ENCODE measurements at places on chromosomes 7 and 10. TPM values are rescaled to one million over a fixed set of nuclear protein-coding genes. Genes with fewer than 3 reads are reported as not detected.

Gene LMOD2
- total RNA-seq, result not detected

Gene RPEL1
- not detected for total RNA-seq

Gene GPR37
- 5.9 TPM for total RNA-seq

Gene DEPP1
- total RNA-seq, result 15.0 TPM

Gene FAM237B
- not detected for total RNA-seq

Gene FBXO24
- total RNA-seq, result 0.50 TPM

Gene PAX4
- not detected for total RNA-seq

Gene BTBD16
- total RNA-seq, result not detected

Gene DLD
- total RNA-seq, result 44.6 TPM

Gene GARIN1A
- total RNA-seq, result 0.34 TPM

Gene PIK3AP1
- not detected for total RNA-seq

Gene OR6B1
- not detected for total RNA-seq

Gene MAT1A
- total RNA-seq, result not detected

Gene MET
- total RNA-seq, result 19.9 TPM

Gene ZCWPW1
- 0.30 TPM for total RNA-seq

Gene AKR1D1
- not detected for total RNA-seq

Gene CYP3A4
- not detected for total RNA-seq

Gene TMEM236
- total RNA-seq, result not detected

Gene VSTM4
- total RNA-seq, result 0.74 TPM

Gene ADAM22
- total RNA-seq, result 0.30 TPM

Gene SLC18A3
- total RNA-seq, result not detected

Gene MBL2
- not detected for total RNA-seq

Gene ATOH7
- total RNA-seq, result not detected

Gene TCERG1L
- total RNA-seq, result not detected

Gene SGCE
- total RNA-seq, result 57.5 TPM

Gene ZNF239
- total RNA-seq, result 6.5 TPM

Gene GPR15LG
- not detected for total RNA-seq

Gene CALCR
- not detected for total RNA-seq

Gene LGI1
- not detected for total RNA-seq

Gene ACHE
- total RNA-seq, result not detected

Gene POLL
- total RNA-seq, result 22.0 TPM

Gene DNAJC1
- 54.6 TPM for total RNA-seq

Gene UPK3B
- total RNA-seq, result not detected

Gene LRRC18
- not detected for total RNA-seq

Gene SMO
- total RNA-seq, result 17.8 TPM

Gene SPAM1
- total RNA-seq, result not detected

Gene MMD2
- not detected for total RNA-seq

Gene PSTK
- 3.5 TPM for total RNA-seq

Gene GPR26
- total RNA-seq, result not detected

Gene PTPRZ1
- under 0.01 TPM for total RNA-seq

Gene ASB15
- total RNA-seq, result not detected

Gene MAPK8
- 24.8 TPM for total RNA-seq

Gene RBM20
- under 0.01 TPM for total RNA-seq

Gene WASL
- 10.8 TPM for total RNA-seq

Gene MNX1
- not detected for total RNA-seq

Gene PNLIP
- not detected for total RNA-seq

Gene HOXA10
- not detected for total RNA-seq

Gene CPA4
- 28.1 TPM for total RNA-seq

Gene STEAP2
- total RNA-seq, result 6.8 TPM

Gene PIK3CG
- not detected for total RNA-seq

Gene AMPH
- 1.9 TPM for total RNA-seq

Gene PRF1
- total RNA-seq, result not detected

Gene TLL2
- total RNA-seq, result under 0.01 TPM

Gene FXYD4
- total RNA-seq, result not detected

Gene ACSM6
- not detected for total RNA-seq

Gene EZH2
- total RNA-seq, result 15.5 TPM

Gene SKAP2
- total RNA-seq, result 24.4 TPM

Data from bronchus fibroblast of lung (primary cell).